ENCODE measurements at places on chromosomes 2 and 18.
A peak's percentile ranks its signal among the peaks of the same experiment; 100 is the strongest.

GRCh38 chr2:195656161-195656858, 716 bp upstream of the SLC39A10 start:
- DNase-seq, result peak; percentile 5

- DNase-seq, result no peak
Measured at GRCh38 chr2:22290302-22290701, 1094.7 kb upstream of the KLHL29 start.

- no peak for DNase-seq
Measured at GRCh38 chr2:80527119-80527518, 222.6 kb upstream of the LRRTM1 start.

GRCh38 chr2:29068513-29068912, 5.8 kb downstream of the PCARE start:
- peak; percentile 83 for DNase-seq

GRCh38 chr2:232993231-232993821, 19.7 kb downstream of the NGEF start:
- peak; percentile 13 for DNase-seq

DNA sequence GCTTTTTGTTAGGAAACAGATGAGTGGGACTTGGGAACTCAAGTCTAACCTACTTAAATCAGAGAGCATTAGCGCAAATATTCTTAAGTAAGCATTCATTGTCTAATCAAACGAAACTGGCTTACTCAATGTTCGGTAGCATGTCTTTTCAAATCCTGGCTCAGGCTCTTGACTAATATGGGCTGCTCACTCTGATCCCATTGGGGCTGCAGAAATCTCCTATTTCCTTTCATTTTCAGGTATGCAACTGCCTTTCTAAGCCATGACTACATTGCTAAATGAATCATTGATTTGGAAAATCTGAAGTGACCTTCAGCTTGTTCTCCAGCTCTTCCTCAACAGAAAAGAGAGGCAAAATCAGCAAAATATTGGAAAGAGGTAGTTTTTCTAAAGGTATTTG, 2084.4 kb upstream of the PIK3C3 start:
- DNase-seq, result peak; percentile 1

DNA sequence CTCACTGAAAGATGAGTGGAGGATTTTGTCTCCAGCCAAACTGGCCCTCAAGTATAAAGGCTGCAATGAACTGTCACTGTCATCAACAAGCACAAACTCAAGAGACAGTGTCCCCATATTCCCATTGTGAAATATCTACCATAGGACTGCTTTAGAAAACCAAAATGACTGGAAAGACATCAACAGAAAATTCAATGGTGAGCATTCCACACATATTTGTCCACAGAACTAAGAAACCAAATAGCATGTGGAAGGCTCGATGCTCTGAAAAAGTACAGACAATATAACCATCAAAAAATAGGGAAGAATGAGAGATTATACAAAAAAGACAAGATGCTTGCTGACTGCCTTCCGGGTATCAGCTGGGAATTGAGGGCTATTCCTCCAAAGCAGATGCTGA, 37.6 kb downstream of the TGFBRAP1 start:
- DNase-seq, result no peak

GRCh38 chr18:985212-985661, 80.6 kb downstream of the ADCYAP1 start:
- DNase-seq, result no peak

DNA sequence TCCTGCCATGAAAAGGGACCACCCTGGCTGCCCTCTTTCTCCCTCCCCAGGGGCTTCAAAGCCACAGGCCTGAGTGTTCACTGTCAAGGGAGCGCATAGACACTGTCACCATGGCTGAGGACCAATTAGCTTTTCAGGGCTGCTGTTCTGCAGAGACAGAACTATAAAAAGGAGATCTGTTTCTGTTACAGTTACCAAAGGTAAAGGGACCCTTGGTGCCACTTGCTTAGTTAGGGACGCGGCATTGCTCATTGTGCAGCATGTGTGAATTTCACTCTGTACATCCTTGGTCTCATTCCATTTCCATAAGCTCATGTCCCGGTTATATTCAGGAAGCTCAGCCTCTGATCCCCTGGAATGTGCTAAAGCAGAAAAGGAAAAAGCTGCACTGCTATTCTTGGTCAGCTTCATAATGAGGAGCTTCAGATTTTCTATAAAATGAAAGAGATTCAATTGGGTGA, 55.5 kb upstream of the RNF152 start:
- DNase-seq, result no peak

DNA sequence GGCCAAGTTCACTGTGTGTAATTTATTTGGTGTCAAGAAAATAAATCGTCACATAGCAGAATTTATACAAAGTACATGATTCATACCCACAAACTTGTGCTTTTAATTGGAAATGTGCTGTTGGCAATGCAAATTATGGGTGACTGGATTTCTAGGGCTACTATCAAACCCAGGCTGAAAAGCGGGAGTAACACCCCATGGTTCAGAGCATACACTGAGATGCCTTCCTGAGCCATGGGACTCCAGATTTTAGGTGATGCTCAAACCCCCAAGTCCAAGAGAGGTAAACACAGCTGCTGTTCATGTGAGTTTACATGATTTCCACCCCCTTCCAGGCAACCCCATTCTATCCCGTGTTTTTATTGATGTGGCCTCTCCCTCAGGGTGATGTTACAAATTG, 565.9 kb upstream of the ID2 start:
- no peak for DNase-seq

DNA sequence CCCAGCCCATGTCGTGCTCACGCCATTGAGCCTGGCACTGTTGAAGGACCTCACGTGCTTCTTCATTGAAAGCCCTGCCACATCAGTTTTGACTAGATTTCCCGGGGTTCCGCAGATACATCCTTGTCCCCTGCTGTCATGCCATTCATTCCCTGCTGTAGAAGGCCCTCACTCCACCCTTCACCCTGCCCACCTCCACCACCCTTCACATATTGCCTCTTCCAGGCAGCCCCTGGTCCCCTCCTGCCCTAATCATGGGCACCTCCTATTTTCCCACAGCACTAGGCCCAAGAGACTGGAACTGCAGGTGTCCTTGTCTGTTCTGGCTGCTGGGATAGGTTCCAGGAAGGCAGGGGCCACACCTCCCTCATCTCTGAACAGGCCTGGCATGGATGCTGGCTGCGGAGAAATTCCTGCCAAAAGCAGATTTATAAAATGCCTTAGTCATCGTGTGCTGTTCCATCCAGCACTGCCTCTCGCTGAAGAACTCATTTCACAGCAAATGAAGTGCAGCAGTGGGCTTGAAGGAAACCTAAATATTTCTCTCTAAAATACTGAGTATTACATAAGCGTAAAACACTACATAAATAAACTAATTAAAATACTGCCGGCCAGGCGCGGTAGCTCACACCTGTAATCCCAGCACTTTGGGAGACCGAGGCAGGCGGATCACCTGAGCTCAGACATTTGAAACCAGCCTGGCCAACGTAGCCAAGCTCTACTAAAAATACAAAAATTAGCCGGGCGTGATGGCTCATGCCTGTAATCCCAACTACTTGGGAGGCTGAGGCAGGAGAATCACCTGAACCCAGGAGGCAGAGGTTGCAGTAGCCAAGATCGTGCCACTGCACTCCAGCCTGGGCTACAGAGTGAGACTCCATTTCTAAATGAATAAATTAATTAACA, 38.4 kb downstream of the EIF4E2 start:
- peak; percentile 82 for DNase-seq

- no peak for DNase-seq
Measured at GRCh38 chr2:132593171-132593570, 76.8 kb downstream of the LYPD1 start.

- DNase-seq, result no peak
Measured at GRCh38 chr2:46988733-46989481, 73.3 kb upstream of the MCFD2 start.

- DNase-seq, result no peak
Measured at GRCh38 chr2:16240402-16240801, 300.1 kb downstream of the MYCN start.

- DNase-seq, result peak; percentile 26
Measured at GRCh38 chr18:75896865-75897264, 469.4 kb upstream of the SMIM21 start.

DNA sequence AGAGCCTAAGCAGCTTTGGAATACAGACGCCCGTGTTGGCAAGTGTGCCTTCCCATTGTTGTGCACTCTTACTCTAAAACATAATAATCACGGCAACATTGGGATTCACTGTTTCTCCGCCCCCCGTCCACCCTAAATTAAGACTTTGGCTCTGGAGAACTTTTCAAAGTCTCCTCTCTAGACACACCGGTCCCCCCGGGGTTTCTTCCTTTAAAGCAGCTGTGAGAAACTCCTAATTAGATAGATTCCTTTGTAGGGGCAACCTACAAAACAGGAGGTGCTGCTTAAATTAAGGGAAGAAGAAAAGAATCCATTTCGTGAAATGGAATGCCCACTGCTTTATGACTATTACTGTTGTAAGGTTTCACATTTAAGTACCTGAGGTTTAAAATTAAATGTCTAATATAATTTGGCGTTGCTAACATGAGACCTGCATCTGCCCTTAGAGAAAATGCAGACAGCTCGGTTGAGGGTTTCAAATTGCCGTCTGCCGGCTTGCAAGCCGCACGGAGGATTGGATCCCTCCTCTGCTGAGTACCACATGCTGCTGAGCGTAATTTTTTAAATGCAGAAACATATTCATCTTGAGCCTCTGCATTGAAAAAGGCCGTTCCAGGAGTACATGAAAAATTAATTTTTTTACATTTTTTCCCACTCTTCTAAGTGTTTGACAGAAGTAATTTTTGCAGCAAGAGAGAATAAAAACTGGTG, 233.3 kb downstream of the GBX2 start:
- DNase-seq, result no peak

GRCh38 chr2:37156857-37157714, at the start of gene EIF2AK2:
TSS of gene EIF2AK2 (minus strand) at chr2:37156980. CDS start at chr2:37147806, 9,174 bp downstream.
- DNase-seq, result peak; percentile 97

All from RWPE1 (cell line).